ENCODE measurements at places on chromosomes 5 and 9.

DNA sequence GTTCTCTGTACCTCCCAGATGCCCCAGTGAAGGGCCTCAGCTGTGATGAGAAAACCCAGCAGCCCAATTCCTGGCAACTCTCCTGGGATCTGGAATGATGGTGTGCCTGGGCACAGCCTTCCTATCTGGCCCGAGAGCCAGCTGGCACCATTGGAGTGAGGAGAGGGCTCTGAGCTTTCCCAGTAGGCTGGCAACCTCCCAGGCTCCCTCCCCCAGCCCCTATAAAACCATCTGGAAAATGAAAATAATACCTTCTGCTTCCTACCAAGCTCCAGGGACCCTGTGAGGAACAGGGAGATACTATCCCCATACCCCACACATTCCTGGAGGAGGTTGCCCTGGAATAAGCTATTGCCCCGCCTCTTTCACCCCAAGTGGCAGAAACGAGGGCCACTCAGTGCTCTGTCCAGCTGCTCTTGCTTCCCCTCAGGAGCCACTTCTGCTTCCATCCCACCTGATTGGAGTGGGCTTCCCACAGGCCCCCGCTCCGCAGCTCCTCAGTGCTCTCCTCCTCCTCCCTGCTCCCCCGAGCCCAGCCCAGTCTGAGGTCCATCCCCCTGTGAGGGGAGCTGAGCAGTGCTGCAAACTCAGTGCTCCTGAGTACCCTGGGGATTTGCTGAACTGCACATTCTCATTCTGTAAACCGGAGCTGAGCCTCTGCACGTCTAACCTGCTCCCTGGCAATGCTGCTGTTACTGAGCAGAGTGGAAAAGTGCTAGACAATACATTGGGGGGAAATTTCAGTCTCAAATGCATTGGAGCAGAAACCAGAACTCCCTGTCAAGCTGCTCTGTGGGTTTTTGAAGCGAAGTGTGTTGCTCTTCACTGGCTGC is 74.7 kb downstream of the THBS4 start:
- DNase-seq: no peak

GRCh38 chr5:71996789-71997188 is 110.5 kb upstream of the MAP1B start:
- DNase-seq: no peak

GRCh38 chr5:58501778-58502417 is 10.7 kb downstream of the GAPT start:
- no peak for DNase-seq

GRCh38 chr5:90802474-90803317 is 244.1 kb downstream of the ADGRV1 start:
- peak; percentile 35 for DNase-seq

GRCh38 chr5:55620766-55621160 is 86.0 kb upstream of the PLPP1 start:
- DNase-seq: no peak

GRCh38 chr9:20048985-20049384 is 260.1 kb upstream of the SLC24A2 start:
- no peak for DNase-seq

DNA sequence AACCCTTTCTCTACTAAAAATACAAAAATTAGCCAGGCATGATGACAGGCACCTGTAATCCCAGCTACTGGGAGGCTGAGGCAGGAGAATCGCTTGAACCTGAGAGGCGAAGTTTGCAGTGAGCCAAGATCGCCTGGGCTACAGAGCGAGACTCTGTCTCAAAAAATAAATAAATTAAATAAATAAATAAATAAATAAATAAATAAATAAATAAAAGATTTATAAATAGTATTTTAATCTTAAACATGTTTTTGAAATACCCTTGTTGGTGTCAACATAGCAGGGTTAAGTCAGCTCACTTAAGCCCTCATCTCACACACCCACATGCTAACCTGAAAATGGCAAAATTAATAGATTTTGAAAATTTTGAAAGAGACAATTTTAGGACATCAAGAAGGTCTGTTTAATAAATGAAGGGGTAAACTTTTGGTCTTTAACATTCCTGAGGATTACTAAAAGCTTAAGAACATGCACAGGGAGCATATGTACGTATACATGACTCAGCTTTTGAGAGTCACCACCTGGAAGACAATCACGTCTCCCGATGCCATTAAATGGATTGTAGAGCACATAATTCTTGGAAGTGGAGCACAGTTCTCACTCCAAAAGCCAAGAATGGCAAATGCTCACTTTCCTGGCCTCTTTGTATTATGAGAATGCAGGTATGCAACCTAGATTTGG is 202.5 kb downstream of the GDNF start:
- no peak for DNase-seq

- no peak for DNase-seq
These were observed 67.1 kb upstream of the SLC1A1 start for GRCh38 chr9:4423207-4423610.

DNA sequence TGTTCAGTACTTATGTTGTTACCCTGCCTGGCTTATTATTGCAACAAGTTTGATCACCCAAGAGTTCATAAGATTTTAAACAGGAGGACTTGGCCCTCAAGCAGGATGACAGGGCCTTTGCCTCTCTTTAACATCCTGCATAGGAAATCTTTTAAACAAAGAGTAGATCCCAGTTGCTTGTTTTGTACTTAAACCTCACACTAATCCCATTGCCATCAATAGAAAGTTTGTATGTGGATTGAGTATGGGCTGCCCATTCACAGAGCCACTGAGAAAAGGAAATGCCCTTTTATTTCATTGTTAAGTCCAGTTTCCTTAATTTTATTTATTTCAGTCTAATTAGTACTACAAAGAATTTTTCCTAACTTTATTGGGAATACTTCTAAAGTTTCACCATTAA is 52.2 kb upstream of the FGF10 start:
- no peak for DNase-seq

DNA sequence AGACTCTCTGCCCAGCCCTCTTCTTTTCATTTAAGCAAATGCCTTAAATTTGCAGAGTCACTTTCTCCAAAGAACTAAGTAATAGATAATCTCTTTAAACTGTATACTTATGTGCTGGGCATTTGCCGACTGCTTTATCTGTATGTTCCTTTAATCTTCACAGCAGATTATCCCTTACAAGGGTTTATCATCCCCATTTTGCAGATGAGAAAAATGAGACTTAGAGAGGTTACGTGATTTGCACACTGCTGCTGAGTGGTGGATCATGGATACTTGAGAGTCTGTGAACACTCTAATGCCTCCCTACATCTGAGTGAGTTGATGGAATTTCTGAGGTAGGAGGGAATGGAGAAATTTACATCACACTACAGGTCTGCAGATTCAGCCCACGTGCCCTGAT is 4.2 kb downstream of the ZNF79 start:
- DNase-seq: no peak

DNA sequence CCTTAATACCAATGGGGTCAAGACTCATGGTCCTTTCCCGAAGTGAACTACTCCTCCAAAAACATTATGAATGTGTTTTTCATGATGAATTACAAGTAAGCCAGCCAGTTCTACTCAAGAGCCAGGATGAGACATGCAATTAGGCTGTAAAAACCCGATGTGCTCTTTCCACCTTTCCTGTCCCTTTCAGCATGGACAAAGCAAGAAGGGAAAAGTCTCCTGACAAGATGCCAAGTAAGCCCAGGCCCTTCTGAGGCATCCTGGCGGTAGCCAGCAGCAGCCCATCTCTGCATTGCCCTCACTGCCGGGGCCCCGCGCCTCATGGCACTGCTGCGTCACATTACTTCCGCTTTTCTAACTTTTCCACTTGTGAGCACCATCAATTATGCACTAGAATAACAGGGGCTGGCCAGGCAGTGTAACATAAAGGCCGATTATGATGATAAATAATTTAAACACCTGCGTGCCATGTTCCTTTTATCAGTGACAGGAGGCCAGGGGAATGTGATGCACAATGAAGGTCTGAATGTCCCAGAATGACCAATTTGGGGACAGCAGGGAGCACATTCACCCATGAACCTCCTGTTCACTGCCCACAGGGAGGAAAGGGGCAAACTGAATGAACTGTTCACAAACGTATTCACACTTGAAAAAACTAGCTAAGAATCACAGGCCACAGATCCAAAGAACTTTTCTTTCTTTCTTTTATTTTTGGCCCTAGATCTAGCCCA is 37.4 kb downstream of the EFNA5 start:
- DNase-seq: no peak

DNA sequence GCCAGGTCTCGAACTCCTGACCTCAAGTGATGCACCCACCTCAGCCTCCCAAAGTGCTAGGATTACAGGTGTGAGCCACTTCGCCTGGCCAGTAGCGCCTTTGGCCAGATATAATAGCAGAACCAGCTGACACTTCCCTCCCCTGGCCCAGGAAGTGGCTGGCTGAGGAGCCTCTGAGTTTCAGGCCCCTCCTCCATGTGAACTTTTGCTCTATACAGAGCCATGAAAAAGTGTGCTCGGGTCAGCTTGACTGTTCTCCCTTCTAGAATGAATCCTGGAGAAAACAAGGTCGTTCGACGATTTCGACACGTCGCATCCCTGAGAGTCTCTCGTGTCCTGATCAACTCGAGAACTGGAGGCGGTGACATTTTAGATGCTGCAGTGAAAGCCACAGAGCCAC is 8.6 kb upstream of the ZDHHC12 start:
- DNase-seq: no peak

DNA sequence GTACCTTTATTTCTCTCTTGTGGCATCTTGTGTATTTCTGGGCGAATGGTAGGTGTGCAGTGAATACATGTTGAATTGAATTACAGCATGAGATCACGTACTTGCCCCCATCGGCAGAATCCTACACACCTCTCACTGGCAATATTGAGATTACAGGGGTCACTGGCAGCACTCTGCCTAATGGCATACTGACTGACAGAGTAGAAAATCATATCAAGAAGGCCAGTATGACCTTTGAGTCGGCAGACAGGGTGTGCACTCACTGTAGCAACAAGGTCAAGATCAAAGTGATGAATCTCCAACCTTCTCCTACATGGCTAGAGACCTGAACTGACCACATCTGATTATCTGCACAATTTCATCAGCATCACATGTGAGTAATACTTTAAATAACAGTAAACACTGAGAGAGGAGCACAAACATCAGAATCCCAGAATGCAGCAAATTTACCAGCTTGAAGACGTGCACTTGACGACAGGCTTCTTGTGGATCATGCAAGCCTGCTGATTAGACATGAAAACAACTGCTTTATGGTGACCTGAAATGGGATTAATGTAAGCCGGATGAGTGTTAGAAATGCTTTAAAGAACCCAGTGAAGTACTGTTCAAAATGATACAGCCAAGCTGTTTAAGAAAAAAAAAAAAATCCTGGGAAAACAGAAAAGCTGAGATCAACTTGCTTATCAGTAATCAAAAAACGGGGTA is 267.1 kb upstream of the EFNA5 start:
- no peak for DNase-seq

DNA sequence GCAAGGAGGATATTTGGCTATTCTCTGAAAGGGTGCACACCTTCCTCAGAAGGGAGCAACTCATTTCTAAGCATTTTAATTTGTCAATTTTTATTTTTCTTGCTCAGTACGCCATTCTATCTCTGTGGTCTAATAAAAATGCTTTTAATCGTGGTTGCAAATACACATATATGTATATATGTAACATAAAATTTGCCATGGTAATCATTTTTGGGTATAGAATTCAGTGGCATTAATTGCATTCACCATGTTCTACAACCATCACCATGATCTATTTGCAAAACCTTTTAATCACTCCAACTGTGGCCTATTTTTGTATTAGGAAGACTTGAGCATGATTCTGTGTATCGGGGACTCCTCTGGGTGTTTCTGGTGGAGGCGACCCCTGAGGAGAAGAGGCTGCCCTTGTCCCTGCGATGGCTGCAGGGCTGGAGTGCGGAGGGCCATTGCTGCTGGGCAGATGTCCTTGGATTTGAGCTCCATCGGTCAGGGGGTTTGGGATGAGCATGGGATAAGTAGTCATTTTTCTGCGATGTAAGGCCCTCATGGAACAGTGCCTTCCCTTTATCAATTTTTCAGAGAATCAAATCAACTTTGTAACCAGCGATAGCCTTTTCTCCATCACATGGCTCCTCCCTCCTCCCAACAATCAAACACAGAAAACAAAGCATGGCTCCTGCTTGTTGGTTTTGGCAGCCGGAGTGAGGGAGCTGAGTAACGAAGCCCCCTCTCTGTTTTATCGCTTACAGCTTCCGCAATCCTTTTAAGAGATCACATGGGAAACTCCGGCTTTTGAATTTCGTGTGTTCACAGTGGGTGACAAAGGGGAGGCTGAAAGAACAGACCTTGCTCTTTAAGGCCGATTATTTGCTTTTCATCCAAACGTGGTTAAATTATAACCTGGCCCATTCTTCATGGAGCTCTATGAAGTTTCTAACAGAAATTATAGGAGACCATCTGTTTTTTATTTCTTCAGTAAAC is 187.3 kb downstream of the TENT4A start:
- no peak for DNase-seq

DNA sequence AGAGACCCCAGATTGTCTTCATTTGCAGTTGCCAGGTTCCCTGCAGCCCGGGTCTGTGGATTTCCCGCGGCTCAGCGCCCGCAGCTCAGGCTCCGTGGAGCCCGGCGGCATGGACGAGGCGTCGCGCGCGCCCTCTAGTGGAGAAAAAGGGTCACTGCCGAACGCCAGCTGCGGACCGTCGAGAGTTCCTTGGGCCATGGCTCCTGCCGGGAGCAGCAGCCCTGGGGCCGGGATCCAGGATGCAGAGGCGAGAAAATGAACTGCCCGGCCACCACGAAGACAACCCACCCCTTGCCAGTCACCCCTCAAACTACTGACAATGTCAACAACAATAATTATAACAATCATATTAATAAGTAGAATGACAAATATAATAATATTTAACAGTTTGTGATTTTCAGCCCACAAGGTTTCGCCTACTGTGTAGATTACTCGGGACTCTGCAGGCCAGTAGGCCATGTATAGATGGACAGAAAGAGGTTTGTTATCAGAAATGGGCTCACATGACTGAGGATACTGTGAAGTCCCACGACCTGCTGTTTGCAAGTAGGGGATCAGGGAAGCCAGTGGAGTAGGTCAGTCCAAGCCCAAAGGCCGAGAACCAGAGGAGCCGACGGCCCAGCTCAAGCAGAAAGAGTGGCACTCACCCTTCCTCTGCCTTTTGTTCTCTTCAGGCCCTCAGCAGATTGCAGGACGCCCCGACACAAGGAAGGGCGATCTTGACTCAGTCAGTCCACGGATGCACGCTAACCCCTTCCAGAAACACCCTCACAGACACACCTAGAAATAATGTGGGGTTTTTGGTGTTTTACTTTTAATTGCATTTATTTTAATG is 43.1 kb downstream of the BOD1 start:
- DNase-seq: peak; percentile 91

- no peak for DNase-seq
These were observed 279.7 kb upstream of the MSX2 start for GRCh38 chr5:174444479-174445188.
